ENCODE measurements at places on chromosomes 13 and 19.

DNA sequence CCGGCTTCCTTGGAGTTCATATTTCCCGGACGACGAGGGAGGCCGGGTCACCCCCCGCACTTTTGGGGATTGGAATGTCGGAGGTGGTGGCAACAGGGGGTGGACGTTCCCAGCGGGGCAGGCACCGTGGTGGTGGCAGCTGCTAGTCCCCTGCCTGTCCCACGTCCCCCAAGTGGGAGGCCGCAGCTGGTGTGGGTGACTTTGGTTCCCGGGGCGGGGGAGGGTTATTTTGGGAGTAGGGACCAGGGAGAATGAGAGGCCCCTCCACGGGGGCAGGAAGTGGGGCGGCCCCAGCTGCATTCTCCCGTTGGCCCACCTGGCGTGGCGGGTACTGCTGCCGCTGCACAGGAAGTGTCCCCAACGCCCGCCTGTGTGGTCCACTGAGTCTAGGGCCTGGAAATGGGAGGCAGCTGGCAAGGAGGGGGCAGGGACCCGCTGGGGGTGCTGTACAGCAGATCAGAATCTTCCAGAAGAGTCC is 11.1 kb upstream of the PLIN3 start:
- no peak for DNase-seq

DNA sequence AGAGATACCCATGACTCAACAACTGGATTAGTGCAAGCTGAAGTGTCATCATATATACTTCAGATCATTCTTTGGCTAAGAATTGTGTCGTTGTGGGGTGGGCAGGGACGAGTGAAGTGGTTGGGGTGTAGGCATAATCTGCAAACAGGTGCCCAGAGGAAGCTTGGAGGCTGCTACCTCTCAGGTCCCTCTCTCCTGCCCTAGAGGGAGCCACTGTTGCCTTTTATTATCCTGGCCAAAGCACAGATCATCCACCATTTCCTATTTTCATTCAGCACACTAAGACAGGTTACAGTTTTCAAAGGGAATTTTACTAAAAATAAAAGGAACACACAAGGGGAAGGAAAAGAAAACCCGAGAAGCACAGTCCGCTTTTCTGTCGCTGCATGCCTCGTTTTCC is 126.6 kb downstream of the HS6ST3 start:
- no peak for DNase-seq

DNA sequence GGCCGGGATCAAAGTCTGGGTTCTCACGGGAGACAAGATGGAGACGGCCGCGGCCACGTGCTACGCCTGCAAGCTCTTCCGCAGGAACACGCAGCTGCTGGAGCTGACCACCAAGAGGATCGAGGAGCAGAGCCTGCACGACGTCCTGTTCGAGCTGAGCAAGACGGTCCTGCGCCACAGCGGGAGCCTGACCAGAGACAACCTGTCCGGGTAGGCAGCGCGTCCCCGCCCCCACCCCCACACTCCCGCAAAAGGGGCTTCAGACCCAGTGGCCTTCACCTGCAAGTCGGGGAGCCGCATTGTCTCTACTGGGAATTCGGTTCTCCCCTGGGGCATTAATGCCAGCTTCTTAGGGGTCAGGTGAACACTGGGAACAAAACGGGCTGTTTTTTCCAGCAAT is 114.7 kb upstream of the MCF2L start:
- DNase-seq = no peak

GRCh38 chr19:3114018-3114726 is 20.0 kb downstream of the GNA11 start:
- DNase-seq = no peak

DNA sequence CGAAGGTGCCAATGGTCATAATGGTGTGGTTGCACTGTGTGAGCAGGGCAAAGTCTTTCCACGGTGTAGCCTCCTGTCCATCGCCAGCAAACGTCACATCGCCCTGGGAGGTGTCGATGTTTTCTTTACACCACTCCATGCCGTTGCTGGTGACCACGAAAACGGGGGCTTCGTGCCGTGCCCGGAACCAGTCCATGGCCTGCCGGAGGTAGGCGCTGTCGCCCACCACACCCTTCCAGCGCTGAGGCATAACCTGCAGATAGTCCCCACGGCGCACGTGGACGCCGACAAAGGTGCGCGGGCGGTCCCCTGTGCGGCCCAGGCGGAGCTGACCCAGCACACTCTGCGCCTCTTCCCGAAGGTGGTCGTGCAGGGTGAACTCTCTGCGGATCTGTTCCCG is 2.1 kb downstream of the FUT1 start:
- no peak for DNase-seq

DNA sequence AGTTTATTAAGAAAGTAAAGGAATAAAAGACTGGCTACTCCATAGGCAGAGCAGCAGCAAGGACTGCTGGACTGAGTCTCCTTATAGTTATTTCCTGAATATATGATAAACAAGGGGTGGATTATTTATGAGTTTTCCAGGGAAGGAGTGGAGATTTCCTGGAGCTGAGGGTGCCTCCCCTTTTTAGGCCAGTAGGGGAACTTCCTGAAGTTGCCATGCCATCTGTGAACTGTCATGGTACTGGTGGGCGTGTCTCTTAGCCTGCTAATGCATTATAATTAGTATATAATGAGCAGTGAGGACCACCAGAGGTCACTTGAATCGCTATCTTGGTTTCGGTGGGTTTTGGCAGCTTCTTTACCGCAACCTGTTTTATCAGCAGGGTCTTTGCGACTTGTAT is 13.5 kb downstream of the ZSCAN5A start:
- DNase-seq = no peak

- no peak for DNase-seq
Observed at GRCh38 chr19:18300930-18301717, 19.7 kb upstream of the JUND start.

DNA sequence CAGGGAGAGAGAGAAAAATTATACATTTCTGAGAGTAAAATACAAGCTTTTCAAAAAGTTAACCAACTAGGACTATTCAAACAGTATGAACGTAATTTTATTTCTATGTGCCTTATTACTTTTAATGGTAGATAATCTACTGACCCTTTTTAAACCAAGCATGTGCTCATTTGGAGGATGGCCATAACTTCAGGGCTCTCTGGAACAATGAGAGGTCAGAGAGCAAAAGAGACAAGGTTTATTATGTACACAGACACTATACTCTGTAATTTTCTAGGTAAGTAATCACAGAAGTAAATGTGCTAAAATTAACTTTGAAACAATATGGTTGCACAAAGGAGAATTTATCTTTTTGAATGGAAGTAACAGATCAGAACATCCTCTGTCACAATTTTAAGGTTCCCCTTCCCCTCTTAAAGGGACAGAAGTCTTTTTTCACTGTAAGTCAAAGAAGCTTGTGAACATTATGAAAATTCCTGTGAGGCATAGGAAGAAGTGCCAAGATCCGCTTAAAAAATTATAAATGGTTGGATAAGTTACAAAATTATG is 1.0 kb downstream of the POSTN start:
- no peak for DNase-seq

DNA sequence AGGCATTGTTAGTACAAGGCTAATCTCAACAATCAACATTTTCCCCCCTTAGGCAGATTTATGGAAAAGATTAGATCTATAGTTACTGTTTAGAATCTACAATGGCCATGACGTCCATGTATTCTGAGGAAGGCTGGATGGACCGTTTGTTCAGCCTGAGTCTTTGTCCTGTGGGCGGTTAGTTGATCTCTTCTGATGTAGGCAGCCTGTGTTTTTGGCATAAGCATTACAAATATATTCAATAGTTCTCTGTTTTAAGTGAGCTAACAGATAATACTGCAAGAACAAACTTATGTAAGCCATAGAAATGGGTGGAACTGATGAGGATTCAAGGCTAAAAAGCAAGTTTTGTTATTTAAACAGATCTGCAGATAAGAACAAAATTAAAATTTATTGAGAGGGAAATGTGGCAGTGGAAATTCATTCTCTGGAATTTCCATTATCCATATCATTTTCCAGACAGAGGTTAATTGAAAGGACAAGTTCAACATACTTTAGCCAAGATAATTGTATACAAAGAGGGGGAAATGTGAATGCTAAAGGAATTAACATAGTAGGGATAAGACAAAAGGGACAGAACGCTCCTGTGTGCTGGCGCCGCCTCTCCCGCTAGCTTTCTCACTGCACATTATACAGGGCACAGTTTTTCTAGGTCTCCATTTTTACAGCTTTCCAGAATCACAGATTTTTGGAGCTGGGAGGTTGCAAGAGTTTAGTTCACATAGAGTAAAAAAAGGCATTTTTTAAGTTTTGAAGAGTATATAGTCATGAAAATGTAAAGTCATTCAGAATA is 48.6 kb downstream of the FAM124A start:
- DNase-seq = no peak

- DNase-seq = no peak
Observed at GRCh38 chr13:50941146-50941545, 31.6 kb downstream of the RNASEH2B start.

DNA sequence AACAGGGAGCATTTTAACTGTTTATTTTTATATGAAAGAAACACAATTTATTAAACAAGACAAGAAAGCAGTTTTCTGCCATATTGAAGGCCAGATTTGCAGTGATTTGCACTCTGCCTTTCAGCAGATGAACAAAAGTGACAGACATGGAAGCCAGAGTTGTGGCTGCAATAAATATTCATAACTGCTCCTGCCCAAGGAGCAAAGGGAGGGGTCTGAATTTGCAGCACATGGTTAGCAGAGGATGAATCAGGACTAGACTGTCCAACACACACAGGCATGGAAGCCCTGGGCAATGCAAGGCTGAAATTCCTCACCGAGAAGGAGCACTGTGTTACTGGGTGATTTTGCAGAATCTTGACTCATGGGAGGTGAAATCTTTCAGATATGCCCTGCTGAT is 418.2 kb downstream of the DCT start:
- DNase-seq = no peak

- no peak for DNase-seq
Observed at GRCh38 chr13:85379433-85379832, 419.8 kb downstream of the SLITRK6 start.

- no peak for DNase-seq
Observed at GRCh38 chr13:95510950-95511349, 41.6 kb upstream of the CLDN10 start.

- DNase-seq = no peak
Observed at GRCh38 chr13:113937073-113937472, 36.8 kb downstream of the C13orf46 start.
